ENCODE measurements at places on chromosomes 2 and 18. TPM values are rescaled to one million over a fixed set of nuclear protein-coding genes. Genes with fewer than 3 reads are reported as not detected.

Gene FNDC4
- not detected for total RNA-seq

Gene DSEL
- total RNA-seq = 0.10 TPM

DNA sequence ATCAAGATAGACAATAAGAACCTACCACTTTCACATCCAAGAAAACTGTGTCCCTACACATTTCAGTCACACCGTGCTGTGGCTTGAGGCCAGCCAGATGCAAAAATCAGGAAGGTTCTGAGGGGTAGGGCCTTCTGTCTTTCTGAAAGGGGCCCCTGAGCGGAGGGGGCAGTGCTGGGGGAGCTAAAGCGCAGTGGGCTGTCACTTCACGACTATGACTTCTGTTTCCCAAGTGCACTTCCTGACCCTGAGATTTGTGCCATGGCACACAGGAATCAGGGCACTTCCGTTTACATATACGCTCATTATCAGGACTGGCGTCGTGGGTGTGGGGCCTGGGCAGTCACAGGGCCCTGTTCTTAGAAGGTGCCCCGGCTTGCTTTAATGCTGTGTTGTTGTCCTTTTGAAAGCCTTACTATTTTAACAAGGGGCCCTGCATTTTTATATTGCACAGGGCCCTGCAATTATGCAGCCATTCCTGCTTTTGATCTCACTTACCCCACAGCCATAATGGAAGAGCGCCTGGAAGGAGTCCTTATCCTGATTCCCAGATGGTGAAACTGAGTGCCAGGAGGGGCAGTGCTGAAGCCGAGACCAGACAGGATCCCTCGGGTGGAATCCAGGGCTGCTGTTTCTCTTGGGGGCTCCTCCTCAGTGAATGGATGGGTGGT lies 620 bp downstream of the NGEF start:
- H3K4me3 ChIP-seq = no peak overlapping the region
- DNase-seq = no peak
- H3K27ac ChIP-seq = no peak overlapping the region

DNA sequence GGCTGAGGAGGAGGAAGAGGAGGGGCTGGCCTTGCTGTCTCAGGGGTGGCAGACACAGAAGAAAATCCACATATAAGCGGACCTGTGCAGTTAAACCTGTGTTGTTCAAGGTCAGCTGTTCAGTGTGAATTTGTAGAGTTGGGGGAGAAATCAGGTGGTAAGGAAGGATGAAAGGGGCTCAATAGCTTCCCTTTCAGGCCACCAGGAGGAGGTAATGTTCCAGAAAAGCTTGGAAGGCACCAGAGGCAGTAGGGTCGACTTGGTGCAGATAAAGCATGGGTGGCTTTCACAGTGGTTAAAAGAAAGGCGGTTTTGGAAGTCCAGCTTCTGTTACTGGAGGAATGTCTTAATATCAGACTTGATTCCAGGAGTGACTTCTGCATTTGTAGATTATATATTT lies 167.4 kb downstream of the THSD7B start:
- no peak overlapping the region for H3K4me3 ChIP-seq
- no peaks in the 10 kb centered on the region for H3K36me3 ChIP-seq
- H3K27ac ChIP-seq = no peak overlapping the region
- no peaks in the 10 kb centered on the region for H3K4me1 ChIP-seq

GRCh38 chr18:72458271-72458670 lies 85.9 kb downstream of the CBLN2 start:
- no peak for DNase-seq
- no peaks in the 10 kb centered on the region for H3K36me3 ChIP-seq
- no peak overlapping the region for H3K27ac ChIP-seq
- H3K4me1 ChIP-seq = no peaks in the 10 kb centered on the region

DNA sequence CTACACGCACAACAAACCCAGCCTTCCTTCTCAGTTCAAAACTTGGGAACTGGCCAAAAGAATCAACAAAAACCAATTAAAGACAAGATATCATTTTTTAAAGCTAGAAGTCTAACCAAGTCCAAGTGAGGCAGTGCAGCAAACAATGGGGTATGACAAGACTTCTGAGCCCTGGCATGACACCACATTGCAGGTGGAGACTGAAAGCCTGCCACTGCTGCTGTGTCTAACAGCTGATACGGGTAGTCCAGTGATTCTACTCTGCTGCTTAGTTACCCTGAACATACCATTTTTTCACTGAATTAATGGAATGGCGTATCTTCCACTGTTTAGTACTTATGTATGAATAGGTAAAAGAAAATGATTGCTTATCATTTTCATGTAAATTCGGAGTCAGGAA lies 47.4 kb upstream of the KIDINS220 start:
- H3K27ac ChIP-seq = no peak overlapping the region
- H3K36me3 ChIP-seq = no peaks in the 10 kb centered on the region
- no peaks in the 10 kb centered on the region for H3K27me3 ChIP-seq
- no peak overlapping the region for H3K4me3 ChIP-seq
- H3K4me1 ChIP-seq = no peaks in the 10 kb centered on the region

All from activated CD4-positive, alpha-beta T cell treated with anti-CD3 and anti-CD28 coated beads, Interleukin-2, amount 10 ng/mL, durations not matched to agents 7 days and 5 days (primary cell).